ENCODE measurements at places on chromosomes 5 and 9. TPM values are rescaled to one million over a fixed set of nuclear protein-coding genes. Genes with fewer than 3 reads are reported as not detected.

GRCh38 chr5:134142052-134142451 lies 27.6 kb downstream of the TCF7 start:
- DNase-seq, result no peak

- no peak for DNase-seq
These were observed 133.1 kb upstream of the MAP1B start for GRCh38 chr5:71974165-71974564.

DNA sequence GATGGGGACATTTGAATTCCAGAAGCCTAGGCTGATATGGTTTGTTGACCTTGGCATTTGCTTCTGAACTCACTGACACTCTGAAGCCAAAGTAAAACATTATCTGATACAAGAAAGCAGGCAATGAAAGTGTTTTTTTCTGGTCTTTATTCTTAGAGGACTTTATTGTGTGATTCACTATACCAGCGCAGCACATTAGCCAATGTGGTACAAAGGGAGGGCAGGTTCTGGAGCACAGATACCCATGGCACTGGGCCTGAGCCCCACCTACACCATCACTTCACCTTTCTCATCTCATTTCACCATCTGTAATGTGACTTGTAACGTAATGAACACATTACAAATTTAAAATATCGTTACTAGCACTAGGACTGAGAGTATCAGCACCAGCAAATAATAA lies 89.7 kb upstream of the ZNF366 start:
- no peak for DNase-seq

- DNase-seq, result no peak
These were observed 47.8 kb downstream of the THOC3 start for GRCh38 chr5:175920231-175920811.

DNA sequence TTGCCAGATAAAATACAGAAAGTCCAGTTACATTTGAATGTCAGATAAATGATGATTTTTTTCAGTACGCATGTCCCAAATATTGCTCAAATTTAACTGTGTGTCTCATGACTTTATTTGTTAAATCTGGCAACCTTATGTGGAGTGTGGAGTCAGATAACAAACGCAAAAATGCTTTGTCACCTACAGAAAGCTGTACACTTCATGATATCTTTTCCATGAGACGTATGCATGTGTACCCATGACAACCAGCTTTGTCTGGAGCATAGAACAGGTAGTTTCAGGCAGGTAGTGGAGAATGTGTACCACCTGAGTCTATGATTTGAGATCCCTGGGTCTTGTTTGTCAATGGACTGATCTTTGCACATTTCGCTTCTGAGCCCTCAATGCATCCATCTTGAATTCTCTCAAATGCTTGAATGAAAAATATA lies 105.5 kb upstream of the CPEB4 start:
- DNase-seq, result no peak

- no peak for DNase-seq
These were observed 5.6 kb downstream of the CDX1 start for GRCh38 chr5:150172145-150172544.

GRCh38 chr9:122360891-122361290 lies 9.9 kb upstream of the PTGS1 start:
- peak; percentile 48 for DNase-seq

Gene SLC38A9
- 12.0 TPM for total RNA-seq

Gene GABRA1
- total RNA-seq, result not detected

Gene FANCG
- total RNA-seq, result 94.0 TPM

Gene DOCK2
- total RNA-seq, result 180 TPM

Gene SV2C
- not detected for total RNA-seq

Measured in activated CD8-positive, alpha-beta T cell treated with anti-CD3 and anti-CD28 coated beads for 36 hours (primary cell).